ENCODE measurements at places on chromosomes 4 and X.

GRCh38 chrX:7950865-7951264, 23.7 kb upstream of the PNPLA4 start:
- no peak for DNase-seq

GRCh38 chr4:155603360-155603891, 63.2 kb upstream of the GUCY1A1 start:
- DNase-seq, result no peak

- no peak for DNase-seq
These were observed 558.9 kb upstream of the TENM3 start for GRCh38 chr4:181684310-181684709.

GRCh38 chr4:92521941-92522340, 218.2 kb downstream of the GRID2 start:
- no peak for DNase-seq

DNA sequence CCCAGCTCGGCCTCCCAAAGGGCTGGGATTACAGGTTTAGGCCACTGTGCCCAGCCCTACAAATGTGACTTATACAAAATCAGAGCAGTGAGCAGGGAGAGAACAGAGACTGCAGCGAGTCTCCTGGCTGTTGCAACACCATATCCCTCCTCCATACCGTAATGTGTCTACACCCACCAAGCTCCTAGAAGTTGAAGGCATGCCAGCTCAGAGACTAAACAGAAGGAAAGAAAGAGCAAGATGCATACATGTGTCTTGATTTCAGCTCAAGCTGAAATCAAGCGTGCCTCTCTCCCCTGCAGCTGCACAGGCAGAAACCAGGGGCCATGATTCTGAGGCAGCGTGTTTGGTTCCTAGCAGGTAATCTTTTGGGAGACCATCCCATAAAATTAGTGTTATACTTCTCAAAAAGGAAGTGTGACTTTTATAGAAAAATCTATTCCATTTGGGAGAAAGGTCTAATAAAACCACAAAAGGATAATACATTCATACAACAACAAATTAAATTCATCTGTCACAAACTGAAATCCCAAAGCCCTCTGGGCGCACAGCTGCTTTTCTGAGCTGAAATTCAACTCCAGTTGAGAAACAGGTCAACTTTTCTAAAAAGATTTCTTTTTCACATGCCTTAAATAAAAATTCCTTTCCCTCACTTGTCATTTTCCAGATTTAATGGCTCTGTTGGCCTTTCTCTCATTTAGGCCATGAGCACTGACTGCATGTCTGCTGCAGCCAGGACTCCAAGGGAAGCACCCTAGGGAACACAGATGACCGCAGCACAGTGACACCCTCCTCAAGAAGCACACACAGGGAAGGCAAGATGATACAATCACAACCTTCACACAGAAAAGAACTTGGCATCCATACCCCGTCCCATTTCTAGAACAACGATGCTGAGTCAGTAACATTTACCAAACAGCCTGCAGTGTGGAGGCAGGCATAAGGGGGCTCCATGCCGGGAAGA, 34.4 kb downstream of the AFAP1 start:
- DNase-seq, result no peak

DNA sequence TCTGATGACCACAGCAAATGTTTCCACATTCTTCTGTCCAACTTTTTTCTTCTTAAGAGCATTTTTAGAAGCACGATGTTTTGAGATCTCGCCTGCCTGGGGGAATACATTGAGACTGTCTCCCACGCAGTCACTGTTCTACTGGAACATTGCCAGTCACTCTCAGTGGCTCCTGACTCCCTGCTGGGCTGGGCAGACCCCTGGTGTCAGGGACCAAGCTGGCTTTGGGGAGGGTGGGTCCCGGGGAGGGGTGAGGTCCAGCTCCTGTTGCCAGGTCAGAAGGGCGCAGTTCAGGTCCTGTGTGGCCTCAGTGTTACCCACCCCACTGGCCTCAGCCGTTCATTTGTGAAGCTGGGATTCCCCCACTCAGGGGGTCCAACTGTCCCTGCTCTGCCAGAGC, 18.9 kb upstream of the ABLIM2 start:
- DNase-seq, result no peak

DNA sequence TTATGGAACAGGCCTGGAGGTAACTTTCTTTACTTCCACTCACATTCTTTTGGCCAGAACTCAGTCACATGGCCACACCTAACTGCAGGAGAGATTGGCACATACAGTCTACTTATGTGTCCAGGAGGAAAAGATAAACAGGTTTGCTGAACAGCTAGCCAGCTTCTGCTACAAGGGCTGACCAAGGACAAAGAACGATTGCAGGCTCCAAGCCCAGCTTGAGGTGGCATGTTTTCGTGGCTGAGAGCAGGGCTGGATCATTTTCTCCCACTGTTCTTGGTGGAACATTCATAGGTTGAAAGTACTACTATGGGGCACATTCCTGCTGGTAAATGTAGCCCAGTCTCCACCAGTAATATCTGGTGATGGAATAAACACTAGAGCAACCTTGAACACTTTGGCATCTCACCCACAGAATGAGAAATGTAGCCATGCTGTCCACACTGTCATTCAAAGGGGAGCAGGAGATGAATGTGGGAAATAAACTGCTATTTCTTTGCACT, 28.2 kb downstream of the NHS start:
- DNase-seq, result no peak

DNA sequence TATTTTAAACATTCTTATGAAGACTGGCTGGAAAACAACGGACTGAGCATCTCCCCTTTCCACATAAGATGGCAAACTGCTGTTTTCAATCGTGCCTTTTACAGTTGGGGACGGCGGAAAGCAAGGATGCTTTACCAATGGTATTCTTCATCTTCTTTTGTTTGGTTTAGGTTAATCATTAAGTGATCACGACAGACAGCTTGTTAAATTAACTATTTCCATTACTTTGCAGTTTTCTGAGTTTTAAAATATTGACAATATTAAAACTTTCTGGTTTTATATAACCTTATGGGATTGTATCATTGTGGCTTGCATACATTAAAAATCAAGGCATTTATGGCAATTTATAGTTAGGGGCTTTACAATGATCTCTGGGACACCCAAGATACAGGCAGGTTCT, 3.8 kb downstream of the MBTPS2 start:
- no peak for DNase-seq

GRCh38 chr4:92234393-92235176, 69.2 kb upstream of the GRID2 start:
- no peak for DNase-seq

GRCh38 chrX:24465532-24465865, 413 bp downstream of the PDK3 start:
- no peak for DNase-seq

- no peak for DNase-seq
These were observed 18.6 kb downstream of the CLCN4 start for GRCh38 chrX:10175319-10175871.

DNA sequence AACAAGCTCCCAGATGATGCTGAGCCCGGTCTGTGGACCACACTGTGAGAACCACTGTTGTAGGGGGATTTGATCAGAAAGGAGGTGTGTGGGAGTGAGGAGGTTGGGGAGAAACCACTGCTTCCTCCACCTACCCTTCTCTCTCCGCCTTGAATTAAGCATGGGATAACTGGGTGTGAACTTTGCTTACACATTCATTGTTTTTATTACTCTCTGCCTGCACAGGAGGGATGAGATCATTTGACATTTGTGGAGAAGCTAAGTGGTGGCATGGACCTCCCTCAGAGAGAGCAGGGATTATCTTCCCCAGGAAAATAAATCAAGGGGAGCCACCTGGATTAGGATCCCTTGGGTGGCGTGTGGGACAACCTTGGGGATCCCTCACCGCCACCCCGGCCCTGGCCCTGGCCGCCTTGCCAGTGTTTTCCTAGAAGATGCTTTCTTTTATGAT, 212.1 kb upstream of the ATP6AP2 start:
- no peak for DNase-seq

- no peak for DNase-seq
These were observed 187.1 kb downstream of the MGST2 start for GRCh38 chr4:139852612-139853269.

- DNase-seq, result no peak
These were observed 94.5 kb upstream of the GC start for GRCh38 chr4:71878376-71878775.

- DNase-seq, result no peak
These were observed 57.0 kb upstream of the GPR78 start for GRCh38 chr4:8523175-8523574.

DNA sequence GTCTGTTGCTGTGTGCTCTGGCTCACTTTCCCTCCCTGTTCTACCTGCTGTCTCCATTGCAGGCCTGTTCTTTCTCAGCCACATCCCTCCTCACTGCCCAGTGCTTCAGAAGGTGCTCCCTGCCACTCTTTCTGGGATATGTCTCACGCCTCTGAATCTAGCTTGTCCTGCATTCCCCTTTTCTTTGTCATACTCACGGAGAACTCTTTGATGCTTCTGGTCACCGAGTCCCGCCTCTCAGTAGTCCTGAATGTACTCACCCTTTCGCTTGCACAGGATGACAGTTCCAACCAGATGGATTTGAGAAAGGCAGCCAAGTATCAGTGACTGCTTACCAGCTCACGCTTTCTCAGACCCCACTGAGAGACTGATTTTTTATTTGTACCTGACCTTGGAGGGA, 65.2 kb upstream of the TLR2 start:
- DNase-seq, result no peak

- DNase-seq, result no peak
These were observed 29.8 kb downstream of the ATP2B3 start for GRCh38 chrX:153547195-153547594.

- no peak for DNase-seq
These were observed 718.5 kb downstream of the SMARCA1 start for GRCh38 chrX:128804828-128805227.

- DNase-seq, result no peak
These were observed 18.8 kb upstream of the DSPP start for GRCh38 chr4:87589531-87589930.

GRCh38 chr4:3294401-3295241, 1.8 kb downstream of the RGS12 start:
- DNase-seq, result no peak

Measured in stimulated activated CD8-positive, alpha-beta memory T cell treated with anti-CD3 and anti-CD28 coated beads, Interleukin-15, amount 100 ng/mL, for 4 hours (primary cell).